ENCODE measurements at places on chromosomes 11 and 22. TPM values are rescaled to one million over a fixed set of nuclear protein-coding genes. Genes with fewer than 3 reads are reported as not detected.

FHIP1B gene
- total RNA-seq = 40.6 TPM

EHF gene
- total RNA-seq = 36.4 TPM

POLR2L gene
- 138 TPM for total RNA-seq

DTX4 gene
- total RNA-seq = 43.1 TPM

DNA sequence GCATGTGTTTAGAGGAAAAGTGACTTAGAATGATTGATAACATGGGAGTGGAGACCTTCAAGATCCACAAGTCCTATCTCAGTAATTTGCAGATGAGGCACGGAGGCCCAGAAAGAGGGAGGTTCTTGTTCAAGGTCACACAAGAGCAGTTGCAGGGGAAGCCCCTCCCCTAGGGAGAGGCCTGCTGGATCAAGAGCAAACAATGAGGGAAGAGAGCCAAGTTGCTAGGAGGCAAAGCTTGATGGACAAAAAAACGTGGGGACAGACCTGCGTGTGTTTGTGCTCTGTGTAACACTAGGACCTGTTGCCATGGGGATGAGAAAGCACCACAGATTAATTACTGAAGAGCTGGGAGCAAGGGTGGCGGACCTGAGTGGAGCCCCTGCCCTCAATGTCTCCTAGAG lies 6.4 kb upstream of the MFRP start:
- H3K36me3 ChIP-seq = no peaks in the 10 kb centered on the region
- H3K4me3 ChIP-seq = no peak overlapping the region
- H3K27ac ChIP-seq = peak overlapping the region; percentile 39
- DNase-seq = no peak
- H3K27me3 ChIP-seq = peaks cover 7% of the 10 kb centered on the region
- H3K4me1 ChIP-seq = no peaks in the 10 kb centered on the region

GRCh38 chr22:17446698-17447097 lies 77.4 kb downstream of the CECR2 start:
- no peak for DNase-seq
- no peaks in the 10 kb centered on the region for H3K4me1 ChIP-seq
- H3K27ac ChIP-seq = no peak overlapping the region
- H3K4me3 ChIP-seq = no peak overlapping the region
- no peaks in the 10 kb centered on the region for H3K36me3 ChIP-seq

DNA sequence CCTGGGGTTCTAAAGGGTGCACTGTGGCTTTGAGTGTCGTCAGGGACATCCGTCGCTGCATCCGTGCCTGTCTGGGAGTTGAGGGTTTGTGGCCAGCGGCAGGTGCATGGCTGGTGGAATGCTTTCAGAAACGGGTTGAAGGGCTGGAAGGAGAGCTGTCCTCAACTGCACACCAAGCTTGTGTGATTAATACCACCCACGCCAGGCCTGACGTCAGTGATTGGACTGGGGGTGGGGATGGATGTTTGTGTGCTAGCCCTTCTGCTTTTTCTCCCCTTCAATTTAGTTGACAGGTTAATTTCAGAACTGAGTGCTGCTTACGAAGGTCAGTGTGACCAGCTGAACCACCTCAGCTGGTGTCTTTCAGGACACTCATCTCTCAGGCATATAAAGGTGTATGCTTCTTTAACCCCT lies 3.2 kb upstream of the GAB2 start:
- no peaks in the 10 kb centered on the region for H3K27me3 ChIP-seq
- DNase-seq = peak; percentile 89
- no peaks in the 10 kb centered on the region for H3K36me3 ChIP-seq
- H3K4me1 ChIP-seq = peaks cover 29% of the 10 kb centered on the region
